CD4-positive, alpha-beta T cell treated with Interleukin-21 for 1 hour (primary cell): ENCODE measurements at places on chromosomes 1 and 21.
A peak's percentile ranks its signal among the peaks of the same experiment; 100 is the strongest.

- no peak for DNase-seq
These were observed 58.0 kb downstream of the NPHP4 start for GRCh38 chr1:5934058-5934884.

DNA sequence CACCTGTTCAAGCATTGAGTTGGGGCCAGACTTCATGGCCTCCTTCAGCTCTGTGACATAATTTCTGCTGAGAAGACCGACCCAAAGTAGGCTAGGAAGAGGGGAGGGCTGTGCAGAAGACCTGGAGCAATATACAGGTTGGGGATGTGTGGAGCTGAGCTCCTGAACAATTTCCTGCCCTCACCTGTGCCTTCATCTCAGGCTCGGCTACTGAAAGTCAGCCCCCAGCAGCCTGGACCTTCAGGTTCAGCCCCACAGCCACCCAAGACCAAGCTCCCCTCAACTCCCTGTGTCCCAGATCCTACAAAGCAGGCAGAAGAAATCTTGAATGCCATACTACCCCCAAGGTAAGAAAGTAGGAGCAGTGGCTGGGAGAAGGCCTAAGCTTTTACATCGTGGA lies 662 bp downstream of the DNALI1 start:
- no peak for DNase-seq

DNA sequence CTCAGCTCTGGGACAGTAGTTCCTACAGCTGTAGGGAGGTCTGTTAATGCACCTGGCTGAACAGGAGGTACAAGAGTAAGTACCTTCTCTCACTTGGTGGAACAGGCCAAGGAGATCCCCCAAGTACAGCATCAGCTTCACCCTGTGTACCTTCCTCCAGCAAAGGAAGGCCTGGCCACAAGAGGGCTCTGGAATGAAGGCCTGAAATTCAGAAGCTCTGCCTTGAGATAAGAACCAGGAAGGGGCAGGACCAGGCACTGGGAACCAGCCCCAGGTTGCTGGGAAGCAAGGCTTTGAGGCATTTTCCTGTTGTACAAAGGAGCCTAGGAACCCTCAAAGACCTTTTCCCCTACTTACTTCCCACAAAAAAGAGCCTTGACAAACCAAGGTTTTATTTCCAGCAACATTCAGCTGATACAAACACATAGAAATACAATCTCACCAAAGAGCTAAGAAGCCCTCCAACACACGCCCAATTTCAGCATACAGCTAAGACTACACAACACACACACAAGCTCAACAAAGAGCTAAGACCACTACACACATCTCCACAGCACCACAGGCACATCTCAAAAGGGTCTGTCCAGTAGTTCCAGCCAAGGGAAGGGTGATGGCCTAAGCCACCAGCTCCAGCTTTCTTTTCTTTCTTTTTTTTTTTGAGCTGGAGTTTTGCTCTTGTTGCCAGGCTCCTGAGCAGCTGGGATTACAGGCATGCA lies 23.5 kb downstream of the F11R start:
- DNase-seq, result peak; percentile 64

DNA sequence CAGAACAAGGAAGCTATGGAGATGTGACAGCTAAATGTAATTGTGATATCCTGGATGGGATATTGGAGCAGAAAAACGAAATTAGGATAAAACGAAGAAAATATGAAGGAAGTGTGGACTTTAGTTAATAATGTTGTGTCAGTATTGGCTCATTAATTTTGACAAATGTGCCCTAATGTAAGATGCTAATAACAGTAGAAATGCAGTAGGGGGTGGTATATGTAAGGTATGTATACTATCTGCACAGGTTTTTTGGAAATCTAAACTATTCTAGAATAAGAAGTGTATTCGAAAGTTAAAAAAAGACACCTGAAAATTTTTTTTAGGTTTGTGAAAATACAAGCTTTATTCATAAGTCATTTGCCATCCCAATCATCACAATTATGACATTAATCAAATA lies 421.4 kb upstream of the B3GALT2 start:
- DNase-seq, result no peak
